ENCODE measurements at places on chromosomes 4 and X. TPM values are rescaled to one million over a fixed set of nuclear protein-coding genes. Genes with fewer than 3 reads are reported as not detected.

DNA sequence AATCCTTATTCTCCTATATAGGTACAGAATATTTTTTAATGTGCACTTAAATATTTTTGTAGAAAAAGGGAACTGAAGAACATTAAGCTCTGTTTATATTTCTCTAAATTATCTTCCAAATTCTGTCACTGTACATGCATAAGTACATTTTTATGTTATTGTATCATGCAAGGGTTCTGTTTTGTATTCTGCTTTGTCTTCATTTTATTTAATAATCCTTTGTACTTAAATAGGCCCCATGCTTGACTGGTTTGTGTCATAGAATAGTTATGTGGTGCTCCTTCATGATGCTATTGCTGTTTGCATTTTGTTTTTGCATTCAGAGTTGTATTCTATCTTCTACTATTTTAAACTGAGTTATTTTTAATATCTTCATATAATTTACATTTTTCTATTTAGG, 111.9 kb upstream of the EDNRA start:
- no peak for DNase-seq

TMEM150C gene
- 0.66 TPM for total RNA-seq

BTC gene
- 0.30 TPM for total RNA-seq

DNA sequence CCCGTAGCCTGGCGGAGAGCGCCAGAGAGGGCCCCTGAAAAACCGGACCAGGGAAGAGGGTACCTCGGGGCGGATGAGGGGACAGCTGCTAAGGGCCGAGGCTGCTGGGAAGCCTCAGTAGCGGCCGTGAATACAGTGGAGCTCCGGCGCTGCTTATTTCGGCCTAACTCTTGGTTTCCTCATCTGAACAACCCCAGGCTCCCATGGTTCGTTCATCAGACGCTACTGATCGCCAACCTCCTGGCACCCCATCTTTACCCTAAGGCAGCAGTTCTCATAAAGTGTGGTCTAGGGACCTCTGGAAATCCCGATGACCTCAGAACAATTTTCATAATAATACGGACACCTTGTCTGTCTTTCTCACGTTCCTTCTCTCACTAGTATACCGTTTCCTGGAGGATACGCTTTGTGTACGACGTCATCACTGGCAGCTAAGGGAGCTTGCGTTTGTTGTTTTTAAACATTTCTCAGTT, 645 bp upstream of the RAB28 start:
- no peak for DNase-seq

- DNase-seq = no peak
Measured at GRCh38 chrX:123920105-123920785, 41.3 kb upstream of the STAG2 start.

- no peak for DNase-seq
Measured at GRCh38 chr4:48180234-48180633, 46.2 kb upstream of the TXK start.

GRCh38 chrX:149032449-149032848, 472.7 kb downstream of the IDS start:
- no peak for DNase-seq

Data from SJCRH30 (cell line).